Stimulated activated CD4-positive, alpha-beta T cell treated with anti-CD3 and anti-CD28 coated beads, Interleukin-1b, Interleukin-23, amount 100 ng/mL, for 48 hours (primary cell): ENCODE measurements at places on chromosomes 3 and 15.
A peak's percentile ranks its signal among the peaks of the same experiment; 100 is the strongest.

DNA sequence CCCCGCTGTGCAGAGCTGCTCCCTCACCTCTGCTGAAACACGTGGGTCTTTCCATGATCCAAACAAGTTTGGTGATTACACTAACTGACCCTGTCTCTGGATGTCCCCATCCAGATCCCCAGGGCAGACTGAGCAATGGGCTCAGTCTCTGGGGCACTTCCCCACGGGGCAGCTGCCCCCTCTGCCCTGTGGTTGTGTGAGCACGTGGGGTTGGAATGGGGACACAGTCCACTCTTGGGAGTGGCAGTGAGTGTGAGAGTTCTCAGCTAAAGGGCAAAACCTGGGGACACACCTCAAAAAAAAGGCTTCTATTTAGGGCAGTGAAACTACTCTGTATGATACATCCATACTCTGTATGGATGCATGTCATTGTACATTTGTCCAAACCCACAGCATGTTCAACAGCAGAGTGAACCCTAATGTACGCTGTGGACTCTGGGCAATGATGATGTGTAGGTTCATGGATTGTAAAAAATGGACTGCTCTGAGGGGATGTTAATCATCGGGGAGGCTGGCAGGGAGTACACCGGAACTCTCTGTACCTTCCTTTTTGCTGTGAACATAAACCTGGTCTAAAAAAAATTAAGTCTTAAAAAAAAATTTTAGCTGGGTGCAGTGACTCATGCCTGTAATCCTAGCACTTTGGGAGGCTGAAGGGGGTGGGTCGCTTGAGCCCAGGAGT is 49.9 kb upstream of the BLM start:
- DNase-seq: no peak

- no peak for DNase-seq
Measured at GRCh38 chr3:67529915-67530314, 124.5 kb downstream of the SUCLG2 start.

GRCh38 chr3:73885862-73886261 is 261.1 kb upstream of the PDZRN3 start:
- DNase-seq: no peak

- DNase-seq: no peak
Measured at GRCh38 chr3:195565716-195566115, 18.0 kb downstream of the APOD start.

GRCh38 chr15:48318131-48318530 is 13.1 kb upstream of the DUT start:
- no peak for DNase-seq

DNA sequence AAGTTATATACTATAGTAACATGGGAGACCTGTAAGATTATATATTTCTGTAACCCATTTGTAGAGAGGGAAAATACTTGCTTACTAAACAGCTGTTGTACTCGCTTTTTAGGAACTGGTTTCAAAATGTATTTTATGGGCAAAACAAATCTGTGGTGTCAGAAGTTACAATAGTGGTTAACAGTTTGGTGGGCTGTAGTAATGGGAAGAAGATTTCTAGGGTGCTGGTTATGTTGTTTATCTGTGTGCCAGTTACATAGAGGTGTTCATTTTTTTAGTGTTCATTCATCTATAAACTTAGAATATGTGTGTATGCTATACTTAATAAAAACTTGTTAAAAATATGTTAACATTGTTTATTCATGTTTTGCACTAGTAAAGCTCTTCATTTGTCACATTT is 42.1 kb downstream of the RNF111 start:
- no peak for DNase-seq

GRCh38 chr15:25394898-25395297 is 43.9 kb downstream of the UBE3A start:
- no peak for DNase-seq

DNA sequence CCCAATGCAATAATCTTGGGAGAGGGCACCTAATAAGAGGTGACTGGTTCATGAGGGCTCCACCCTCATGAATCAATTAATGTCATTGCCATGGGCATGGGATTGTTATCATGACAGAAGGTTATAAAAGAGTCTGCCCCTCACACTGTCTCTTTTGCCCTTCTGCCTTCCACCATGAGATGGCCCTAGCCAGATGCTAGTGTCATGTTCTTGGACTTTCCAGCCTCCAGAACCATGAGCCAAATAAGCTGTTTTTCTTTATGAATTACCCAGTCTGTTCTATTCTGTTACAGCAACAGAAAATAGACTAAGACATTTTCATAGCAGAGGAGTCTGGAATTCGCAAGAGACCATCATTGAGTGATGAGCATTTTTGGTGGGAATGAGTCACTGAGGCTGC is 16.0 kb upstream of the RAD18 start:
- DNase-seq: no peak

GRCh38 chr3:156260331-156260730 is 140.0 kb downstream of the KCNAB1 start:
- DNase-seq: no peak

DNA sequence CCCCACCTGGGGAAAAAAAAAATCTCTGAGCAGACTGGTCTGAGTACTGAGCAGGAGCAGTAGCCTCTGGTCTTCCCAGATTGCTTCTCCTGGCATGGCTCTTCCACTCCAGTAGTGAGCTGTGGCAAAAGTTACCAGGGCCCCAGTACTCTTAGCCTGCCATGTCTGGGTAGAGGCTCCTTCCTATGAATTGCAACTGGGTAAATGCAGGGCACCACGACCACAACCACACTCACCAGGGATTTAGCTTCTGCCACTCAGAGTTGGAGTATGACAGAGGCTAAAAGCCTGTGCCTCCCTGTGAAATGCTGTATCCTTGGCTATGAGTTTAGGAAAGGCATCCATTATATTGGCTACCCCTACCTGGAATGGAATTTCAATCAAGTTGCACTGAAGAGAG is 67.9 kb upstream of the CCDC54 start:
- DNase-seq: no peak

GRCh38 chr3:102885289-102885688 is 450.5 kb downstream of the ZPLD1 start:
- no peak for DNase-seq

DNA sequence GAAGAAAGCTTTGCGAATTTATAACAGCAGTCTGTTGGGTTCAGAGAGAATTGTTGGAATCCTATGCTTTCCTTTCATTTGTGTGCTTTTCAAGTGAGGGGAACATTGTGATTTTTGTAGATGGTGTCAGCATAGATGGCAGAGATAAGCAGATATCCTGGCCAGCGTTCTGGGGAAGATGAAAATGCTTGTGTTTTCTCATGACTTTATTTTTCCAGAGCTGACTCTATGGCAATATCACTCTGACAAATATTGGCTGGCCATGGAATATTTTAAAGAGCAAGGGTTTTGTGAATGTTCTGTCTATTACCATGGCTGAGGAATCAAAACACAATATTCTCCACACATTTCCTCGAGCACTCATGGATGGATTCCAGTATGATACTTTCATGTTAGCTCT is 108.8 kb downstream of the MITF start:
- DNase-seq: no peak

DNA sequence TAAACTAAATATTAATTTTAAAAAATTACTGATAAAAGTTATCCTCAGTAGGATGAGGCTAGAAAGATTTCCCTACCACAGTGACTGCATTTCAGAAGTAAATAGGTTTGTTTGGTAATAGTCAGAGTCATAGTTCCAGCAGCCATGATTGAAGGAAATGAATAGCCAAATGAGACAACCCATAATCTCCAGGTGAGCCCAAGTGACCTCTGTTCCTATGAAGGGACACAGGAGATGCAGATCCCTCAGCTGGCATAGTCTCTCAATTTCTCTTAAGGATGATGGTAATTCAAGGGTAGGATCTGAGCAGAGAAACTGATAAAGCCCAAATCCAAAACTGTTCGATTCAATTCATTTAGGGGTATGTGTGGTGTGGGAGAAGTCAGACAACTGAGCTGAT is 461.8 kb downstream of the RAP2B start:
- DNase-seq: no peak

GRCh38 chr3:172675441-172676193 is 35.2 kb downstream of the NCEH1 start:
- DNase-seq: no peak

GRCh38 chr3:35664460-35664919 is 25.2 kb downstream of the ARPP21 start:
- no peak for DNase-seq

DNA sequence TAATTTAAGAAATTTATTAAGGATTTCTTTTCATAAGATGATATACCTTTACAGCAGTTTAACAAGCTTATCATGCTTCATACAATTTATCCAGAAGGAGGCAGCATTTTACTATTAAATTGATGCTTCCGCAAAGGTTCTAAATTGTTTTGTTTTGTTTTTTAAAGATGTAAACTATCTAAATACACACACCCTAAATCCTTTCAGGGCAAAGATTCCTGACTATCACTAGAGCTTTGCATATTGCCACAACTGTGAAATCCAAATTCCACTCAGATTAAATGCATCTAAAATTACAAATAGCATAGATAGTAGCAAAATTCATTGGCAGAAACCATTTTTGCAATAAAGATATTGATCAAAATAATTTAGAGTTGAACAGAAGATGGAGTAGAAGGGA is 44.5 kb upstream of the CCNL1 start:
- no peak for DNase-seq

- DNase-seq: no peak
Measured at GRCh38 chr3:42375121-42375800, 35.1 kb downstream of the LYZL4 start.

- DNase-seq: no peak
Measured at GRCh38 chr15:99443056-99443756, 122.6 kb upstream of the MEF2A start.

- DNase-seq: no peak
Measured at GRCh38 chr15:62946940-62947339, 95.6 kb upstream of the TPM1 start.

DNA sequence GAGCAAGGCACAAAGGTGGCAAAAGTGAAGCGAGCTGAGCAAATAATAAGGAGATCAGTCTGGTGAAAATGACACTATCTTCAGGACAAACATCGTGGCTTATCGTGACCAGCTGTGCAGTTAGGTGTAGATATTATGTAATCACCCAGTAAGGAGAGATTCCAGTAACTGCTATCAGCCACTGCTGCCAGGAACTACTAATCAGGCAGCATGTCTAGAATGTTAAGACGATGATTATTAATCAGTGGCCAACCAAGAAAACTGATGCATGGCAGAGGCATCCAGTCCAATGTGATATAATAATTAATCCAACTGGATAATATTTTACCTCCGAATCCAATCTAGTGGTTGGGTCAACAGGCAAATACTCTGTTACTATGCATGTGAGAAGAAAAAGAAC is 252.7 kb upstream of the ZPLD1 start:
- DNase-seq: no peak

DNA sequence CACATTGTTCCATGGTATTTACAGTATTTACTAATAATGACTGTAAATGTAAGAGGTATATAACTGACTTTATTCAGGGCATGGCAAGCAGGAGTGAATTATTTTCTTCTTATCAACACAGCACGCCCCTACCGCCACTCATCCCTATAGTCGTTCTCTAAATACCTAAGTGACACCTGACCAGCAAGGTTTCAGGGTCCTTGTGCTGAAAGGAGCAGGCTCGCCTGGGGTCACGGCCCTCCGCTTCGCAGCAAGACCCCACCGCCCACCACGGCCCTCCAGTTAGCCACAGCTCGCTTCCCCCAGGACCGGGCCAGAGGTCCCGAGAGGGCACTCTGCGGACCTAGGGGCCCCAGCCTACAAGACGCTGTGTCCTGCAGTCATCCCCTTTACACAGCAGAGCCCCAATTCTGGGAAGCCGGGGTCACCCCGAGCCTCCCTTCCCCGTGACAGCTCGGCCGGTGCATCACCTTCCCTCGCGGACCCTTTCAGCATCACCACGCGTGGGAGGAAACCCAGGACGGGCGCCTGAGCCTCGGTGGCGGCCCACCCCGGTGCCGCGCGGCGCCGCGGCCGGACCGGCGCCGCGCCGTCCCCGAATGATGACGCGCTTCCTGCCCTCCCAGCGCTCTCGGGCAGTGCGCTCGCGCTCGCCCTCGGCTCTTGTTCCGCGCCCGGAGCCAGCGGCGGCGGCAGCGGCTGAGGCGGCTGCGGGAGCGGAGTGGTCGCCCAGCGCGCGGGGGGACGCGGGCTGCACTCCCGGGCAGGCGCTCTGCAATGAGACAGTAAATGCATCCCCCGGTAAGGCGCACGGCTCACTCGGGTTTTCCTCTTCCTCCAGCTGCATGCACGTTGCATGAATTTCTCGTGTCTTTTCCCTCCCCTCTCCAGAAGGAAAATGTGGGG is 225.1 kb upstream of the C2CD4B start:
- DNase-seq: peak; percentile 56

- no peak for DNase-seq
Measured at GRCh38 chr15:94168250-94168649, 63.1 kb upstream of the MCTP2 start.

GRCh38 chr3:7144697-7145308 is 283.9 kb downstream of the GRM7 start:
- DNase-seq: peak; percentile 1

DNA sequence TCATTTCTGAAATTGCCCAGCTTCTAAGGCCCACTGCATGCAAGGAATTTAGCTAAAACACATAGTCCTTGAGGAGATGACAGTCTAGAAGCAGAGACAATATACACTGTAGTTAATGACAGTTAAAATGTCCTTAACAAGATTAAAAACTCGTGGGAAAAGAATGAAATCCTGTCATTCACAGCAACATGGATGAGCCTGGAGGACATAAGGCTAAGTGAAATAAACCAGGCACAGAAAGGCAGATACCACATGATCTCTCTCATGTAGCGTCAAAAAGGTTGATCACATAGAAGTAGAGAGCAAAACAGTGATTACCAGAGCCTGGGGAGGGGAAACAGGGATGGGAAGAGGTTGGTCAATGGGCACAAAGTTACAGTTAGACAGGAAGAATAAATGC is 36.3 kb upstream of the GOLGA8J start:
- DNase-seq: no peak

DNA sequence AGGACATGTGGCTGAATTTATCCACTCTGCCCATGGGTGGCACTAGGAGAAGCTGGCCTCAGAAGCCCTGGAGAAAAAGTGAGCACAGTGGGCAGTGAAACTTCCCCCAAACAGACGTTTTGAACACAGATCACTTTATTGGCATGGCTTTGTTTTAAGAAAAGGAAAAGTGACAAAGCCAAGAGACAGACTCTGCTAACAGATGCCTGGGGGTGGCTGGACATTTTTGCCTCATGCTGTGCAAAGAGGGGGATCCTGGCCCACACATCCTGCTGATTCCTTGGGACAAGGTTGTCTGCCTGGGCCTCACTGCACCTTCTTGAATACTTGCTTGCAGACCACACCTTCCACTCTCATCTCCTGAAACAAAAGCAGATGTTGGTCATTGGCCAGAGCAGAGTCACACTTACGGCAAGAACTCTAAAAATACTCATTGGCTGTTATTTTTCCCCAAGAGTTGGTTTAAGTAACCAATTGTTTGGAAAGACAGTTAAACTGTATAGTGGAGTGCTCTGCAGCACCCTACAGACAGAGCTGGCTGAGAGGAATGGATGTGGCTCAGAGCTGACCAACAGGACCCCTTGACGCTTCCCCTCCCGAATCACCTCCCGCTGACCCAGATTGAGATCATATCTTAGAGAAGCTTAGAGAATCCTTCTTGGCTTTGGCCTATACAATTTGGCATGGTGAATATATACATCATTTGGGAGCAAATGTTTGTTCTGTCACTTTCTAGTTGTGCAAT is 22.0 kb downstream of the RBP1 start:
- no peak for DNase-seq
